Stimulated activated CD8-positive, alpha-beta memory T cell treated with anti-CD3 and anti-CD28 coated beads, Interleukin-12 subunit alpha, Interleukin-12 subunit beta, amount 100 ng/mL, for 1 hour (primary cell): ENCODE measurements at places on chromosomes 1 and 21.

DNA sequence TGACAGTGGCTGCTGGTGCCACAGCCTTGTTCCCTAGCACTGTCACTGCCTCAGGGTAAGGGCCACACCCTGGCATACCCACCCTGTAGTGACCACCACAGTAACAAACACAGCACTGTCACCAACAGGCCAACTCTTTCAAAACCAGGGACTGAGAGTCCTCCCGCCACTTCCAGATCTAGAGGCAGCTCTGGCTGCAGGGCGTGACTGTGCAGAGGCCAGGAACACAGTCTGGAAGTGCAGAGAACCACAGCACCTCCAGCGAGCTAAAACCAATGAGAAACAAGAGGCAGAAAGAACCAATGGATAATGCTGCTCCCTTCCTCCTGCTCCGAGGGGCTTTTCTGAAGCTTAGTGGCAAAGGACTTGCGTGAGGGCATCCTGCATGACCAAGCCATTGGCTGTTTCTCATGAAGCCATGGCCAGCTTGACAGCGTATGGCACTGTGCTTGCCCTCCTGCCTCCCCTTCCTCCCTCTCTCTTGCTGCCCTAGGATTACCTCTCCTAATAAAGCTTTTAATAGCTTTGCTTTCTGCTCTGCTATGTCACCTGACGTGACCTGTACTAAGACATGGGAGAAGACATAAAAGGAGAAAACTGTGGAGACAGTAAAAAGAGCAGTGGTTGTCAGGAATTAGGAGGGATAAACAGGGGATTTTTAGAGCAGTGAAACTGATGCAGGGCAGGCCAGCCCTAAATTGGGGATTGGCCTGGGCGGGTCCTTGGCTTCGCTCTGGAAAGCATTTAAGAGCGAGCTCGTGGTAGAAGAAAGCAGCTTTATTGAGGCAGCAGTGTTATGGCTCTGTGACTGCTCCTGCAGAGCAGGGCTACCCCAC, 7.2 kb downstream of the PARP1 start:
- DNase-seq: no peak

GRCh38 chr21:45891388-45892155, 90.0 kb upstream of the COL6A1 start:
- DNase-seq: no peak

DNA sequence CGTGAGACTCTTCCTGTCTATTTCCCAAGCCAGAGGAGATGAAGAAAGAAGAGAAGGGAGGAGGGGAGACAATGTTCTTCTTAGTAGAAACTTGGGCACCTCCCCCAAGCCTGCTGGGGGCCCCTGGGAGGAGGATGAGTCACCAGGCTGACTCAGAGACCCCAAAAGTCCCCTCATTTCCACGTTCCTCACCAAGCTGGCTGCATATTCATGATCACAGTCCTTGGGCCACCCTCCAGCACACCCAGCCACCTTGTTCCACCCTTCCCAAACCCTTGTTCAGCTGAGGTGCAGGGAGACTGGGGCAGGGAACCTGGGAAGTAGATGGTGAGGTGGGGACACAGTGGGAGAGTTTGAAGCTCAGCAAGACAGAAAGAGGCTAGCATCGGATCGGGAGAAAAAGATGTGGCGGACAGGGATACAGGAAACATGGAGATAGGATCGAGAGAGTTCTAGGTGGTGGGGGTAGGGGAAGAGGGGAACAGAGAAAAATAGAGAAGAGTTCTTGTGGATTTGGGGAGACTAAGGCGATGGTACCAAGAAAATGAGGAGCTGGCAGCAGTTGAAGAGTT, 712 bp downstream of the RAB13 start:
- DNase-seq: no peak

DNA sequence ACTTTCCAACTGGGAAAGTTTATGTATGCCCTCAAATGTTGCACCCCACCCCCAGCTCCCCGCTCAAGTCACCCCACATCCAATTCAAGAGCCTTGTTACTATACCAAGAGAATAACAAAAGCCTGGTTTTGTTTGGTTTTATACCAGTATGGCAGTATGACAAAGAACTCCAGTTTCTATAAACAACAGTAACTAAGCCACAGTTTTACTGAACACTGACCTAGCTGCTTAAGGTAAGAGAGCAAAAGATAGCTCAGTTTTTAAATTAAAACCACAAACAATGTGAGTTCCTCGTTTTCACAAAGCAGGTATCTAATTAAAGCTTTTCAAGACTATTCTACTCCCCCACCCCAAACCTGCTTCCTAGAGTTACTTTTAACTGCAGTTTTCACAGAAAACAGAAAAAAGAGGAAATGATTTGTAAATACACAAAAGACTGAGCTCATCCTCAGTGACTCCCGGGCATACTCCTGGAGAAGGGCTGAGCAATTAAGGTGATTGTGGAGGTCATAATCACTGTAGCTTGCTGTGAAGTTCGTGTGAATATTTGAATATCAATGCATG, 59.3 kb upstream of the LHX8 start:
- DNase-seq: no peak

DNA sequence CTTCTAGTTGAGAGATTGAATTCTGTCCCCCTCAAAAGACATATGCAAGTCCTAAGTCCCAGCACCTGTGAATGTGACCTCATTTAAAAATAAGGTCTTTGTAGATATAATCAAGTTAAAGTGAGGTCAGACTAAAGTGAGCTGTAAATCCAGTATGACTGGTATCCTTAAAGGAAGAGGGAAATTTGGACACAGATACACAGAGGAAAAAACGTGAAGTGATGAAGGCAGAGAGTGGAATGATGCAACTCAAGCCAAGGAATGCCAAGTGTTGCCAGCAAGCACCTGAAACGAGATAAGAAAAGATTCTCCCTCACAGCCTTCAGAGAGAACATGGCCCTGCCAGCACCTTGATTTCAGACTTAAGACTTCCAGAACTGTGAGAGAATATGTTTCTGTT, 444.7 kb upstream of the VAMP3 start:
- DNase-seq: no peak
